Effector CD8-positive, alpha-beta T cell (primary cell): ENCODE measurements at places on chromosomes 6 and 20.

GRCh38 chr6:122400121-122400450 is 634 bp downstream of the HSF2 start:
- DNase-seq: no peak

- DNase-seq: no peak
These were observed 20.0 kb downstream of the TBC1D7 start for GRCh38 chr6:13308332-13308731.

DNA sequence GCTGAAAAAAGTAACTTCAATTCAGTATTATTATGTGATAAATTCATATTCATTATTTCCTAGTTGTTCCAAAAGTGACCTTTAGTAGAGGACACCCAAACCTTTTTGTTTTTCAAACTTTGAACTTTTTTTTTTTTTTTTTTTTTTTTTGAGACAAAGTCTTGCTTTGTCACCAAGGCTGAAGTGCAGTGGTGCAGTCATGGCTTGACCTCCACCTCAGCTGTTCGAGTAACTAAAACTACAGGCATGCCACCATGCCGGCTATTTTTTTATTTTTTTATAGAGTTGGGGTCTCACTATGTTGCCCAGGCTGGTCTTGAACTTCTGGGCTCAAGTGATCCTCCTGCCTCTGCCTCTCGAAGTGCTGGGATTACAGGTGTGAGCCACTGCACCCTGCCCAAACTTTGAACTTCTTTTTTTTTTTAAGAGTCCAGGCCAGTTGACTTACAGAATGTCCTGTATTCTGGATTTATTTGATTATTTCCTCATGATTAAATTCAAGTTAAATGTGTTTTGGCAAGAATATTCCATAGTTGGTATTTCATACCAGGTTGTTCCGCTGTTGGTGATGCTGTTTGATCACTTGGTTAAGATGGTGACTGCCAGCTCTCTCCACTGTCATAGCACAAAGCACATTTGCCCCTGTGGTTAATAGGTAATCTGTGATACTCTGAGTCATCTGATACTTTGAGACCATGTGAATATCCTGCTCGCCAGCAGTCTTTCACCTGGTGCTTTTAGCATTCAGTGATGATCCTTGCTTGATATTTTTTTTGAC is 48.0 kb downstream of the VAPB start:
- no peak for DNase-seq

- DNase-seq: peak; percentile 52
These were observed 9.4 kb upstream of the ARMC12 start for GRCh38 chr6:35727231-35727934.

GRCh38 chr6:142833054-142833453 is 111.9 kb downstream of the HIVEP2 start:
- DNase-seq: no peak

DNA sequence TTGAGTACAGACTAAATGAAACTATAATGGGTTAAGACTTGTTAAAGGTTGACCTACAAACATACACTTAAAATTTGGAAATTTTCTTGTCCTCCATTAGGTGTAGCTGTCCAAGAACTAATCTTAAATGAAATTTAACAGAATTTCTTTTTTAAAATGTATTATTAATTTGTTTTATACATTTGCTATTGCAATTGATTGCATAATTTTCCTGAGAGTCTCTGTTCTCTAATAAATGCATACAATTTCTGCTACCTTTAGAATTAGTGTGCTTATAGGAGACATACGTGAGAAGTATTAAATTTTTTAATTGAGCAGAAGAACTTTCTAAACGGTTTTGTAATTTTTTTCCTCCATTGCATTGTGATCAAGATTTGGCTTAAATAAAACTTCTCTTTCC is 1.5 kb downstream of the FAM135A start:
- no peak for DNase-seq

- no peak for DNase-seq
These were observed 15.0 kb upstream of the MRAP2 start for GRCh38 chr6:84018453-84019061.

- DNase-seq: no peak
These were observed 92.1 kb downstream of the RIN2 start for GRCh38 chr20:19850198-19850533.

DNA sequence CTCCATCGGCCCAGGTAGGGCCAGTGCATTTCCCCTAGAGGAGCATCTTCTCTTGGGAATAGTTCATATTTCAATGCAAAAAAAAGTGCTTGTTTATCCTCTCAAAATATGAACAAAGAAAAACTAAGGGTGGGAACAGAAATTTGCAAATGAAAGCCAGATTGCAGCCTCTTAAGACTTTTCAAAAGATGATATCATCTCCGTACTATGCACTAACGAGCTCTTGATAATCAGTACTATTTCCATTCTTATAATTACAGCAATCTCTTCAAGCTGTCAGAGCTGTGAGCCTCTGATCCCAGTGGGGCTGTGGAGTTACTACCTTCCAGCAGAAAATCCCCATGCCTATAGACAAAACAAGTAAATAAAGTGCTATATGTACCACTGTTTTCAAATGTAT is 77.1 kb downstream of the SOD2 start:
- no peak for DNase-seq

DNA sequence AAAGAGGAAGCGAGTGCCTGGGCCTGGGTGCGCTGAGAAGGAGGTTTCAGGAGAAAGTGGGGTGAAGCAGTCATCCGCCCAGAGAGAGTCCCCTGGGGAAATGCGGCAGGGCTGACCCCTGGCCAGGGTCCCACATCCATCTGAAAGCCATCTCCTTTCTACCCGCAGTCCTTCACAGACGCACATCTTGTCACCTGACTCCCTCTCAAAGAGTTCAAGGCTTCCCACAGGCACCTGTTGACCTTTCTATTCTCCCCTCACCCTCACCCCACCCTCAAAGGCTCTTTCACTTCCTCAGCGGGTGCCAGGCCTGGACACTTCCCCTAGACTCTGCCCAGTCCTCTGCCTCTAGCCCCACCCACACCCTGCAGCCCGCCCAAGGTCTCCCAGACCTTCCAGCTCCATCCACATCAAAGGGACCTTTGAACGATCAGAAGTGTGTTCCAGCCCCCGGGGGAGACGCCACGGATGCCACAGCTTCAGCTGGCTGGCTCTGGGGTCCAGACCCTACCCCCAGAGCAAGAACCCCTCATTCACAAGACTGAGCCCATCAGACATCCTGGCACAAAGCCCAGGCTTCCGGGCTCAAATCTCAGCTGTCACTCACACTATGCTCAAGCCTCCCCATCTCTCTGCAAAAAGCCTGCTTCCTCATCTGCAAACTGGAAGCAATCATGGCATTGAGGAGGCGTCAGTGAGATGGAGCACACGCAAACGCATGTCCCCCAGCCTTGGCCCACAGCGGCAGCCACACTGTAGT is 2.1 kb downstream of the CTSZ start:
- peak; percentile 14 for DNase-seq

- DNase-seq: no peak
These were observed 753.4 kb downstream of the QKI start for GRCh38 chr6:164167873-164168405.

DNA sequence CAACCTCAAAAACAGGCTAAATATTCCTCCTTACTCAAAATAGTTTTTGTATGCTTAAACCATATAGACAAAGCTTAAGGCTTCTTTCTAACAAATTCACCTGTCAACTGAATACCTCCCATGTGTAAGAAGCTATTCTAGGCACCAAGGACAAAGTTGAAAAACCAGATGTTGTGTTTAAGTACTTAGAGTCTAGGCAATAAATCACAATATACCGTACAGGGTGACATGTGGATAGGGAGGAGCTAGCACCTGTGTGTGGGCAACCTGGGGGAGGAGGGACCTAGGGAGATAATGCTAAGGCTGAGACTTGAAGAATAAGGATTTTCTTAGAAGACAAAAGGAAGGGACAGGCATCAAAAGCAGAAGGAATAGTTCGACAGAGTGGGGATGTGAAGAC is 123.5 kb downstream of the LMBRD1 start:
- no peak for DNase-seq

- no peak for DNase-seq
These were observed 615 bp upstream of the EYA2 start for GRCh38 chr20:46893877-46894578.

GRCh38 chr6:35491558-35492257 is 5.2 kb downstream of the TEAD3 start:
- no peak for DNase-seq

GRCh38 chr6:80725156-80725930 is 618.9 kb downstream of the BCKDHB start:
- DNase-seq: no peak

DNA sequence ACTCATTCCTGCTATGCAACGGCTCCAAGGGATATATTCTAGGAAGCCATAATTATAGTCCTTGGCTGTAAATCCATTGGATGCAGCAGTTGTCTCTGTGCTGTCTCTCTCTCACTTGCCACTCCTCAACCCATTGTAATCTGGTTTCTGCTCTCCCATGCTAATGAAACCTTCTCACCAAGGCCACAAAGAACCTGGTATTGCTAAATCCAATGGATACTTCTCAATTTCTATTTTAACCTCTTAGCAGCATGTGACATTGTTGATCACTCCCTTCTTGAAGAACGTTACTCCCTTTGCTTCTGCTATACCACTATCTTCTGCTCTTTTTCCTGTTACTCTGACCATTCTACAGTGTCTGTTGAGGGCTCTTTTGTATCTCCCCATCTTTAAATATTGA is 39.8 kb upstream of the GCLC start:
- no peak for DNase-seq

DNA sequence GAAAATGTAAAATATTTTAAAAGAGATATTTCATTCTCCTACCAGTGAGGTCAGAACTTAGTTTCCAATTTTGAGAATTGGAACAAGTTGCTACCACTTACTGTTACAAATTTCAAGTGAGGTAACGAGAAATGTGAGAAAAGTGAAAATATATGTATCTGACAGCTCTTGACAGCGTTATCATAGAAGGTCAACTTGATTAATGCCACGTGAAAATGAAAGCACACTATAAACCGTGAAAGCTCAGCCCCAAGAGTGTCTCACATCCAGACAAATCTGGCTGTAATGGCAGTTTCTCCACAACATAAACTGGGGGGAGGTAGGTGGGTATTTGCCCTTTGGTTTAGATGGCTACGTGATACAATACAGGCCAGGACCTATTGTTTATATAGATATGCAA is 13.9 kb downstream of the HDGFL1 start:
- DNase-seq: no peak

DNA sequence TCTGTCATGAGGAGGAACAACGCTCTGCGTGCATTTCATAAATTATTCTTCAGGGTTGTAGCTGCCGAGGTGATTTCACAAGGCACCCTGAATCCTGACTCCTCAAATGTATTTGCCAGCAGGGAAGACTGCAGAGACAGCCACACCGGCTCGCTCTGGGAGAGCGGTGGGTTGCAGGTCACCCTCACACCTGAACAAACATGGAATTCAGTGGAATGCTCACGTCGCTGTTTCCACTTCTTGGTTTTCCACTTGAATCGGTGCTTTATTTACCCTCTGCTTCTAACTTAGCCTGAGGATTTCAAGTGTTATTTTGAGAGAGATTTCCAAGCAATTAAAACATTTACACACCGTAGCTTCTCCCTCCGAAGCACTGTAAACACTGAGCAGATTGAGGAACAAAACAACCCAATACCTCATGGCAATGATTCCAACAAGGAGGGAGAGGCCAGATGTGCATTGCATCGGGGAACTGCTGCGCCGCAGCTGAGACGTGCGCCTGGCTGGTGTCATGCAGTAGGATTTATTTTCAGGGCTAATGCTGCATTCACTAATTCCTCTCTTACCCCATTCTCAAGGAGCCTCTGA is 59.5 kb upstream of the GGTLC1 start:
- DNase-seq: no peak

GRCh38 chr20:56400001-56400640 is 7.7 kb downstream of the CSTF1 start:
- peak; percentile 36 for DNase-seq

DNA sequence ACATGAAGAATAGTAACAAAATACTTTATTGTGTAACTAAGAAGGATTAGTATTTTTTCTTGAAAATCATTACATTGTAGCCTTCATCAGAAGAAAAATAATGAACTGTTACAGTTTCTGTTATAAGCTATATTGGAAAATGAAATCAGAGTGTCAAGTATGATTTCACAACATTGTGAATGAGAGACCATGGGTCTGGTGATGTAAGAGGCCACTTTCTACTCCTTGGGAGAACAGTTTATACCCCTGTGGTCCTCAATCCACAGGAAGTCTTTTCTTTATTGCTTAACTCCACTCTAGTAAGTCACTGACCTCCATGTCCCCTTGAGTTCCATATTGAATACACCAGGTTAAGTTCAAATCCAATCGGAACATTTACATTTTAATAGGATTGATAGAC is 218.7 kb upstream of the FERMT1 start:
- DNase-seq: no peak

- no peak for DNase-seq
These were observed 47.6 kb downstream of the RALGAPB start for GRCh38 chr20:38520261-38520660.

- DNase-seq: no peak
These were observed 27.8 kb downstream of the RNF8 start for GRCh38 chr6:37381579-37381978.

DNA sequence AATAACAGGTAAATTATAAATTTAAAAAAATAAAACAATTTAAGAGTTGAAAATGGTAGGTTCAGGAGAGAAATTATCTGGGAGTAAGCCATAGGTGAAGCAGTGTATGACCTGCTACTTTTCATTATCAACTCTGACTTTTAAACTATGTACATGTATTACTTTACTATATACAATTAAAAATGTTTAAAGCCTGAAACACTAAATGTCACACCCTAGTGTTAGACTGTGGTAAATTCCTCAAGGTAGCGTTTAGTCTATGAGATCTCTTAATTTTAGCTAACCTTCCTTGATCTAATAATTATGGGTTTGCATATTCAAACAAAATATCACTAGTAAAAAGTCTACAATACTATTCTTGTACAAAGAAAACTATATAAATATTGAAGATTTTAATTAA is 22.3 kb upstream of the TBC1D32 start:
- no peak for DNase-seq

- no peak for DNase-seq
These were observed 296.9 kb upstream of the SGK1 start for GRCh38 chr6:134614606-134615485.

GRCh38 chr20:45189861-45190260 is 15.2 kb downstream of the PI3 start:
- no peak for DNase-seq

DNA sequence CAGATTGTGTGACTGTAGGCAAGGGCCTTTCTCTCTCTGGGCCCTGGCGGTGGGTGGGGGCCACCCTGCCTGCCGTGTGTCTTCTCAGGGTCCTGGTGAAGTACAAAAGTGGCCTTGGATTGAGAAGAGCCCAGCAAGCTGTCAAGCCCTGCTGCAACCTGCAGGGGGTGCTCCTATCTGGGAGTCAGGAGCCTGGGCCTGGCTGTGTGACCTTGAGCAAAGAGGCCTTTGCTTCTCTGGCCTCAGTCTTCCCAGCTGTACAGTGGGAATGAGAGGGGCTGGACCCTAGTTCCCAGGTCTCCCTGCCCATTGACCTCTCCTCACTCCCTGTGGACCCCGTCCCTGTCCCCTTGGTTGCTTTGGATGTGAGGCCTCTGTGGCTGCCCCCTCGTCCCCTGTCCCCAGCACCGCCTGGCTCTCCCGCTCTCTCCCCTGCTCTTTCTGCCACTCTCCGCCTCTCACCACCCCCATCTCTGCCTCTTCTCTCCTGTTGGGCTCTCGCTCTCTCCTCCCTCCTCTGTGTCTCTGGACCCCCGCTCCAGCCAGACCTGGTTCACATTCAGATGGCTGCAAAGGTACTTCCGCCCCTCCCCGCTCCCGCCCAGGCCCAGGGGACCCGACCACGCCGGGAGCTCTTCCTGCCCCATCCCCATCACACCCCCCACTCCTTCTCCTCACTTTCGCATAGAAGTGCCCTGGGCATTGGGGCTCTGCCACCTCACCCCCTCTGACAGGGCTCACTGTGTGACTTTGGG is 46.7 kb downstream of the SRC start:
- no peak for DNase-seq
